ENCODE measurements at places on chromosomes 12 and 14.

DNA sequence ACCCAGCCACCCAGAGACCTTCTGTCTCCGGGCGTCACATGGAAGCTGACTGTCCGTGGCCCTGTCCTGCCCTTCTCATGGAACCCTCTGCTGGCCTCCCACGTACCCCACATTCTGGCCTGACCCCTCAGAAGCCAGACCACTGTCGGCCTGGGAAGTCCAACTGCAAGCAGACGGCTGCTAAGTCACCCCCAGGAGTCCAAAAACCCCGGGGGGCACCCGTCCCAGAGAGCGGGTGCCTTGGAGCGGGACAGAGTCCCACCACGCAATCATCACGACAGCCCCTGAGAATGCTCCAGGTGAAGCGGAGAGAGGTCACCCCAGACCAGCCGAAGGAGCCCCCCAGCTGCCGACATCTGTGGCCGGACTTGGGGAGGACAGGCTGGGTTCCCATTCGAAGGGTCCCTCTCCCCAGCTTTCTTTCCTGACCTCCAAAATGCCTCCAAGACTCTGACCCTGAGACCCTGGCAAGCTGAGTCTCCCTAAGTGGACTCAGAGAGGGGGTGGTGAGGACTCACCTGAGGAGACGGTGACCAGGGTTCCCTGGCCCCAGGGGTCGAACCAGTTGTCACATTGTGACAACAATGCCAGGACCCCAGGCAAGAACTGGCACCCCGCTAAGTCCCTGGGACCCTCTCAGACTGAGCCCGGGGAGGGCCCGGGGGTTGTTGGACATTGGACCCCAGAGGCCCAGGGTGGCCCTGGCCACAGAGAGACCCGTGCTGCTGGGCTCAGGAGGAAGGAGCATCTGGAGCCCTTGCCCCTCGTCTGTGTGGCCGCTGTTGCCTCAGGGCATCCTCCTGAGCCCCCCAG is 337.1 kb downstream of the TMEM121 start:
- peak; percentile 1 for DNase-seq

GRCh38 chr12:122403115-122403770 is 19.2 kb downstream of the CLIP1 start:
- peak; percentile 50 for DNase-seq

- no peak for DNase-seq
These were observed 4.4 kb upstream of the B4GALNT1 start for GRCh38 chr12:57637364-57637763.

- DNase-seq, result no peak
These were observed 231.0 kb upstream of the ATP2B1 start for GRCh38 chr12:89939522-89940215.

- DNase-seq, result no peak
These were observed 150.3 kb downstream of the TGFB3 start for GRCh38 chr14:75831455-75831854.

DNA sequence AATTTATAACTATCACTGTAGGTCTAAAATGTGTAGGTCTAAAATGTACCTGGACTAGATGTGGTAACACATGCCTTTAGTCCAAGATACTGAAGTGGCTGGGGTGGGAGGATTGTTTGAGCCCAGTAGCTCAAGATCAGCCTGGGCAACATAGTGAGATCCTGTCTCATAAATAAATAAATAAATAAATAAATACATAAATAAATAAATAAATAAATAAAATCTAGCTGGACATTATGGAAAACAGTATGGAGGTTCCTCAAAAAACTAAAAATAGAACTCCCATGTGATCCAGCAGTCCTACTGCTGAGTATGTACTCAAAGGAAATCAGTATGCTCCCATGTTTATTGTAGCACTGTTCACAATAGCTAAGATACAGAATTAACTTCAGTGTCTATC is 24.0 kb downstream of the PDE3A start:
- no peak for DNase-seq

DNA sequence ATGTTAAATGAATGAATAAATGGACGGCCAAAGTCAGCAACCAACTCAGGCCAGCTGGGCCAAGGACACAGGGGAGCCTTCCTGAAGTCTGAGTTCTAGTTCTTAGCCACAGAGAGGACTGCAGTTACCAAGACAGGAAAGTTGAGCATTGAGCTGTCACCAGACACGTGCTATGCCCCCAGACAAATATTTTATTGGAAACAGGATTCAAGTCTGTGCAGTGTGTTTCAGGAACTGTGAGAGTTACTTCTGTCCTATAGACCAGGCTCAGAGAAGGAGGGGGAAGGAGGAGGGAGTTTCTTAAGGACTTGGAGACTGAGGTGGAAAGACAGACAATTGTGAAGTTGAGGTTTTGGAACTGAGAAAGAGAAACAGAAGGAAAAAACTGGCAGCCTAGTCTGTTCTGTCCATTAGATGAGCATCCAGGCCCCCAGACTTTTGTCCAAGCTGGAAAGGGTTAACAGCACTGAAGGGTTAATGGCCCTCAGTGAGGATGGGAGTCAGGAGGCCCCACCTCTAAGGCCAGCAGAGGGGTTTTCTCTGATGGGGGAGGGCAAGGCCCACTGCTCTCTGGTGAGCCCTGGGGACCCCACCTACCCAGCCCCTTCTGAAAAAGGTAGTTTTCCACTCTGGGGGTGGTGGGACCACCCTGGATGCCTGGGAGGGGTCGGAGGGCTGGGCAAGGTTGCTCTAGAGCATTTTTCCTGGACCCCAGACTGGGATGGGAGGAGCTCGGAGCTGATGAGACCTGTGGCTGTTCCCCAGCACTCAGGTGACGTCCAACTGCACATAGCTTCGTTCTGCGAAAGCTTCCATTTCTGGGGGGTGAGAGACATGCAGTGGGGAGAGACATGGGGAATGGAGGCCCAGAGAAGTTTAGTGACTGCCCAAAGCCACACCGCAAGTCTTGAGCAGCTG is 6.9 kb upstream of the CMKLR1 start:
- DNase-seq, result no peak

- DNase-seq, result no peak
These were observed 96.8 kb upstream of the TMEM132C start for GRCh38 chr12:128170181-128170580.

DNA sequence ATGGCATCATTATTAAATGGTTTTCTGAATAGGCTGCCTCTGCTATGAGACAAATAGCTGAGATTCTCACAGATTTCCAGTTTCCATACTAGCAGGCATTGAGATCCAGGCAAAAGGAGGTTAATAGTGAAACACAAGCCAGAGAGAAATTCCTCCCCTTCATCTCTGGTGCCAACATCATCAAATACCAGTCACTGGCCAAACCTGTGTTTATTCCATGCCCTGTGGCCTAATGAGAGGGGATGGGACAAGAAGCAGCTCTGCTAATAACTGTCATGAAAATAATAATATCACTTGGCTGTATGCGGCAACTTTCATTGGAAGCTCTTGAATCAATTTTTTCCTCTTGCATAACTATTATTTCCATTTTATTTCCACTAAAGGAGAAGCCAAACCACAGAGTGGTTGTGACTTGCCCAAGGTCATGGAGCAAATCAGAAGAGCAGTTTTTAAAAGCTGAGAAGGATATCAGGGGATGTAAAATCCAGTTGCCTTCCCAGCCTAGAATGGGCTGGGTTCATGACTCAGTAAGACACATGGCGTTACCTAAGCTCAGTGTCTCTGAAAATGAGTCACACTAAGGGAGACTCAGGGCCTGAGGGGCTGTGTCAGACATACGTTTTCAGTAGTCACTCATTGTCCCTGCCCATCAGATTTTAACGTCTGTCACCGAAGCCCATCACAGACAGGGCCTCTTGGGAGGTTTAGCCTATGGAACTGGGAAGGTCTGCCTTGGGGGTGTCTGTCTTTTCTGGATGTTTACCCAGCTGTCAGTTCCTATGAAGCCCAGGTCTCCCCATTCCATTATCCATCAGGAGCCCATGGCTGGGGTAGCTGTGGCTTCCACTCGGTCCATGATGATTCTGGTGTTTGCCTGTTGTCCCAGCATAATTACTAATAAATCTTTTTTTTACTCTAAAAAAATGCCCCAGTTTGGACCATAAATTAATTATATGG is 208.8 kb upstream of the EEA1 start:
- peak; percentile 27 for DNase-seq

DNA sequence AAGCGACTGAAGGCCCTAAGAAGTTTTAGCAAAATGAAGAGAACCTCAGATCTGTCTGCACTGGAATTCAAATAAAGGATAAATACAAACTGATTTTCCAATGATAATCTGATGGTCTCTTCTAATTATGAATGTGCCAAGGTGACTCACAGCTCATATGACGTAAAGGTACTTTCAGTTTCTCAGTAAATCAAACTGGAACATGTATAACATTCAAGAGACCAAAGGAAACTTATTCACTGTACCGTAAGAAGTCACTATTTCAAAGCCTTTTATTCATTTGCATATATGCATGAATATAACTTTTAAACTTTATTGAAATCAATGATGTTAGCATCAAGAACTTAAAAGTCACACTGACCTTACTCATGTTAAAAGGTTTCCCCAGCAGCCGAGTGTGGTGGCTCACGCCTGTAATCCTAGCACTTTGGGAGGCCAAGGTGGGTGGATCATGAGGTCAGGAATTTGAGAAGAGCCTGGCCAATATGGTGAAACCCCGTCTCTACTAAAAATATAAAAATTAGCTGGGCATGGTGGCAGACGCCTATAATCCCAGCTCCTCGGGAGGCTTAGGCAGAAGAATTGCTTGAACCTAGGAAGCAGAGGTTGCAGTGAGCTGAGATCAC is 52.2 kb downstream of the ATXN2 start:
- DNase-seq, result peak; percentile 24

DNA sequence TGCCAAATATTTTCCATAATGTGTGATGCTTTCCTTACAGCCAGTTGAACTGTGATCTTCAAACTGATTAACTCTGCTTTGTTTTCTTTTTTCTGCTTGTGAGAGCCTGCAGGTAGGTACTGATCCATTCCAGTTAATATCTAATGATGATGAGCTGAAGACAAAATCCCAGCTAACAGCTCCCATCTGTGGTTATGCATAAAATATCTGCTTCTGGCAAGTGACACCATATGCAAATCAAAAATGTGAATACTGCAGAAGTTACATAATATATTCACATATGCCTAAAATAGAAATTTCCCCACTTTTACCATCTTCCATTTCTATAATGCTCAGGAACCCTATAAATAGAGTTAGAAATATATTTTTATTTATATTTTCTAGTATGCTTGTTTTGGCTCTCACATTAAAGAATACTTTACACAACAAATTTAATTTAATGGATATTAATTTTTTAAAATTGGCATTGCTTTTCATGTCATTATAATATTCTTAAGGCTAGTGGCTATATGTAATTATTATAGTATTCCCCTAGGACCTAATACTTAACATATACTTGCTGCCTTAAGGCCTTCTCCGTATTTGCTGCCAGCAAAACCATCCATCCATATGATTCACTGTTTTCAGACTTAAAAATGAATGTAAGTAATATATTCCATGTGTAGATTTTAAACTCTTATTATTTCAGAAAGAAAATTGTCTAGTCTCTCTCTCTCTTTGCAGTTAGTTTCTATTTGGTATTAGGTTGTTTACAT is 83.8 kb downstream of the CCER1 start:
- DNase-seq, result no peak

DNA sequence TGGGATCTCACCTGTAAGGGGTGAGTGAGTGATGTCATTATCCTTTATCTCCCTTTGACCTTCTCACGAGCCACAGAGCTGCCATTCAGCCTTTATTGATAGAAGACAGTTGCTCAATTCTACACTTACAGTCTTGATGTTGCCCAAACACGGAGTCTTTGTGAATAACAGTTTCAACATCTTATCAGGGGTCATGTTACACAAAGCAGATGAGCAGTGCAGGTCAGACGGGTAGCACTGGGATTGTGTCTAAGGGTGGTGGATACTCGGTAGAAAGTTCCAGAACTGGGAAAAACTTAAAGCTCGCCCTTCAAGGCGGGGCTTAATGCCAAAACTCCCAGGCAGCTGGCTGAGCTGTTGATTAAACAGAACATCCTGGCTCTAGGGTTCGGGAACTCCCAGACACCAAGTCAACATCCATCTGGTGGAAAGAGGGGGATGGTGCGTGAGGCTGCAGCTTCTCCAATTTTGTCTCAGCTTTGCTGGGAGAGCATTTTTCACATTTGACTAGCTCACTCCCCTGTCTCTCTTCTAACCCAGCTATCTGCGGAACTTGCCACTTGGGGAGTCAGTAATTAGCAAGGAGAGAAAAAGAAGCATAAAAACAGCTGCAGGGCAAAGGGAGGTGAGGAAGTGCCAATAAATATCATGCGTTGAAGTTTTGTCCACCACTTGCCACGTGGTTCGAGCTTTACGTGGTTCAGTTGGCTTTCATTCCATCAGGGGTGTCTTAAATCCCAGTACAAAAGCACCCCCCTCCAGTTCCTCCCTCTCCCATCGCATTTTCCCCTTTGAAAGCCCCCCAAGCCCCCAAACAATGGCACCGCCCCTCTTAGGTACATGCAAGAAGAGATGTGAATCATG is 31.0 kb downstream of the FOXN4 start:
- no peak for DNase-seq

GRCh38 chr12:1576410-1577241 is 17.8 kb downstream of the FBXL14 start:
- DNase-seq, result no peak

DNA sequence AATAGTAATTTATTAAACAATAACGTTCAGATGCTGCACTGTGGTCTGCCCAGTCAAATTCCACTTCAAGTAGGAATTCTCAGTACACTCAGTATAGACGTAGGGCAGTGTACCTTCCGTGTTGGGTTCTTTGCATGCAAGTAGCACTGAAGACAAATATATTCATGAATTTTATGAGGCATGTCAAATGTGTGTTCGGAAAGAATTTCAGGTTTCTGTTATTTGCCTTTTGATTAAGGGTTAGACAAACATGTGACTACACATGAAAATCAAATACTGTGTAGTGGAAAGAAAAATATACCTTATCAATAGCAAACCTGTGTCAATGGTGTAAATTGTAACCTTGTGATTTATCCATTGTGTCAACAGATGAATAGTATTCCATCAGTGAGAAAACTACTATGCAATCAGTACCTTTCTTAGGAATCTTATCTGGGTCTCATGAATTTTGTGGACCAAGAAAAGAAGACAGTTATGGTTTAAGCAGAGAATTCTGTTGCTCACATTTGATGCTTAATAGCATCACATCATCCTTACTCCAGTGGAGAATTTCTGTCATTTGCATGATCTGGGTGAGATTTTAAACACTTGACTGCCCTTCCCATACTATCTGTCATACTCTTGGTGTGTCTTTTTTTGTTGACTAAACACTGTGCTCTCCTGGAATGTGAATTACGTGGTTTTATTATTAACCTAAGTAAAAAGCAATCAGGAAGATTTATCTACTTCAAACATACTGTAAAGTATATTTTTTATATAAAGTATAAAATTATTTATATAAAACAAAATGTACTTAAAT is 13.3 kb downstream of the TMEM260 start:
- DNase-seq, result no peak
